ENCODE measurements at places on chromosomes 2 and 18.

- no peak for DNase-seq
These were observed 252.8 kb downstream of the LRP1B start for GRCh38 chr2:141878016-141878415.

DNA sequence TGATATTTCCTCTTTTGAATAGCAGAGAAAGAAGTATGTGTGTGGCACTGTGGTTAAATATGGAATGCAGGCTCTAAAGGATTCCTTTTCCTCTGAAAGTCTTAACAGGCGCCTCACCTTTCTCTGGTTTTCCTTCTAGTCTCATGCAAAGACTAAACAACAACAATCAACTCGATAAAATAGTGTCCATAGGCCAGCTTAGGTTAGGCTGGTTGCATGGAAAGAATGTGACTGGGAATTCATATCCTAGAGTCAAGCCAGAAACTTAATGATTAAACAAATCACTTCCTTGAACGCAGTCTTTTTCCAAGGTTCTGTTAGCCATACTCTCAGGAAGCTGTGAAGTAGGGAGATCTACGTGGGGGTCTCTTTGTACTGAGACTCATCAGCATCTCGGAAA is 800.8 kb upstream of the ID2 start:
- no peak for DNase-seq

- no peak for DNase-seq
These were observed 233.9 kb upstream of the FOSL2 start for GRCh38 chr2:28158791-28159190.

DNA sequence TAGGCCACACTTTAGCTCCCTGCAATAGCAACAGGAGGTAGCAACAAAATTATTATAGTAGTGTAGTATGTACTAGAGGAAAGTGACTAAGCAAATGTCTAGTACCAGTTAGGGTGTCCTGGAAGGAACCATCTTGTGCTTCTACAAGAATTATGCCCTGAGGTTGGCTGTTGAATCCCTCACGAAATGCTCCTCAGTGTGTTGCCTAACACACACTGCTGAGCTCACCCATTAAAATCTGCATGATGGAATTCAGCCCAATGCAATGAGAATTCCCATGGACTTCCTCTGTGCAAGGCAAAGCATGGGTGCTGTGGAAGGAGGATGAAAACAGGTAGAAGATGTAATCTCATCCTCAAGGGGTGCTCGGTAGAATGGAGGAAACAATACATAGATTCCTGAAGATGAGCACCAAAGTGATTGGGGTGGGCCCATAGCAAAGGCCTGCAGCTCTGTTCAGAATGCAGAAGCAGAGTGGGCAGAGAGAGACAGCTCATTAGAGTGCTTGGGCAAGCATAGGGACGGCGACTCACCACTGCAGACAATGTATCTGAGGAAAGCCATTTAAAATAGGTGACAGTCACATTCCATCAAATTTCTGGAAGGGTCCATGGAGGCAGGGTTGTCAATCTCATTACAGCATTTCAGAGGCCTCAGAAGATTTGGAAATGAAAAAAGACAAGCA is 1.2 kb upstream of the UGT1A7 start:
- no peak for DNase-seq

- no peak for DNase-seq
These were observed 505.4 kb downstream of the CPS1 start for GRCh38 chr2:211061612-211062296.

DNA sequence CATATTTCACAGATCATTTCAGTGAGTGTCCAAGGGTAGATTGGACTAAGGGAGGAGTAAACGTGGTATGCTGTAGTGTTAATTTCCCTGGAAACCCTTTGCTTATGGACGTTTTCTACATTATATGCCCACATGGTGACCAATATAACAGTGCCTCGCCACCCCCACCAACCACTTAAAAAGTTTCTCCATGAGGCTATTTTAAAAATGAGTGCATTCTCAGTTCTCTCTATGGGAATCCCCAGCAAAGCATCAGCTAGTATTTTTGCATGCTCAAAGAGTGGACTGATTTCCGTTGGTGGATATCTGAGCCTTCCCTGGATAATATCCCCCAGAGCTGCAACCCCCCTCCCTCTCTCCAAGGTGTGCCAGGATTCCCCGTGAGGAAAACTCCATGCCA is 73.2 kb downstream of the TGFA start:
- DNase-seq: no peak

DNA sequence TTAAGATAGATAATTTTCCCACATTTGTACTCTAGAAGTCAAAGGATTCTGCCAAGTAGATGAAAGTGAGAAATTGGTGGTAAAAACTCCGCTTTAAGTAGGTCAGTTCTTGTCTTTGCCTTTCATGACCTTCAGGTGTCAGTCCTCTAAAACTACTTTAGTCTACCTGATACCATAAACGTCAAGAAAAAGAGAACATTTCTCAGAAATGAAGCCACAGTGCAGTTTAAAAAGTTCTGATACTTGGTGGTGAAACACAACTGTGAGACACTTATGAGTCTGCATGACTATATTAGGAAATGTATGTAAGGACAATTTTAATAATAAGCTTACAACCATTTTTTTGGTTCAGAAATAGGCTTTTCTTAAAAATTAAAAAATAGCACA is 583.3 kb downstream of the SATB2 start:
- DNase-seq: no peak

GRCh38 chr2:124874219-124874618 is 849.1 kb downstream of the CNTNAP5 start:
- DNase-seq: no peak

- DNase-seq: no peak
These were observed 12.2 kb downstream of the LONRF2 start for GRCh38 chr2:100309973-100310719.

DNA sequence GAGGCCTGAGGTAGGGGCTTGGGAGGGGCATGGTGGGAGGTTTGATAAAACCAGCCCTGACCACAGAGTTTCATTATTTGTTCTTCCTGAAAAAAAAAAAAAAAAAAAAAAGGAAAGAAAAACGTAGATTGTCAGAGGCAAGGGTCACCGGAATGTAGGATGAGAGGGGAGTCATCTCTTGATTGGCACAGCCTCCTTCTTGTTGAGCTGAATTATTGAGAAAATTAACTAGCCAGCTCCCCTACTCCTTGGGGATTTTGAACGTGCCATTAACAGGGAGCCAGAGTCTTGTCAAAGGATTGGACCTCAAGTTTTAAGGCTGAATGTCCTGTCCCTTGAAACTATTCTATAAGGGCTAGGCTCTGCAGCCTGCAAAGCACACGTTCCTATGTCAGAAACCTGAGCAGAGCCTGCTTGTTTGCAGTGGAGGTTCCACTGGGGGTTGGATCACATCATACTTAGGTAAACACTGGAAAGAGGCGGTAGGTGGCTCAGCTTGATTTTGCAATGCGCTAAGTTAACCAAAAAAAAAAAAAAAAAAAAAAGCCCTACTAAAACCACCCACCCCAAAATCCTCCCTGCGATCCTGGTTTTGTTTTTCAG is 2.3 kb downstream of the INHBB start:
- DNase-seq: no peak

GRCh38 chr2:70962211-70962884 is 16.1 kb upstream of the ANKRD53 start:
- DNase-seq: no peak

DNA sequence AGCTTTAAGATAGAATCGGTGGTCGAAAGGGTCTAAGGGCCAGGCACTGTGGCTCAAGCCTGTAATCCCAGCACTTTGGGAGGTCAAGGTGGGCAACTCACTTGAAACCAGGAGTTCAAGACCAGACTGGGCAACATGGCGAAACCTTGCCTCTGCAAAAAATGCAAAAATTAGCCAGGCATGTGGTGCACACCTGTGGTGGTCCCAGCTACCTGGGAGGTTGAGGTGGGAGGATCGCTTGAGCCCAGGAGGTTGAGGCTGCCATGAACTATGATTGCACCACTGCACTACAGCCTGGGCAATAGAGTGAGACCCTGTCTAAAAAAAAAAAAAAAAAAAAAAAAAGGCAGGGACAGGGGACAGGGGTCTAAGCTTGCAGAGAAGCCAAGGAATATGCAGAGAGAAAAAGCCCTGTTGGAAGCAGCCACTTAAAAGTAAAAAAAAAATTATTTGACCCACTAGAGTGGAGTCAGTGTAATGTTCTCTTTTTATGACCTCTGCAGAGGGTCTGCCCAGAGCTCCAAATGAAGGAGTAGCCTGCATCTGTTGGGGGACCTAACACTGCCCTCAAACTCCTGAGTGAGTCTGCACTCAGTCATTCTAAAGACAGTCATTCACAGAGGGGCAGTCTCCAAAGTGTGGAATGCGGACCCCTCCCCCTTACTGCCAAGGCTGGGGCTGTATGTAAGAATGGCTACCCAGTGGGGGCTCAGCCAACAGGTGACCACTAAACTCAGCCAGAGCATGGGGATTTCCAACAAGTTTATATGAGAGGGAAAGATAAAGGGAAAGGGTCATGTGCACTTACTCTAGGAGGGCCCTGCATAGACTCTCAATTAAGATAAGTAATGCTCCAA is 118.5 kb upstream of the CDCA7 start:
- no peak for DNase-seq

GRCh38 chr2:46854260-46854659 is 61.3 kb downstream of the MCFD2 start:
- DNase-seq: no peak

DNA sequence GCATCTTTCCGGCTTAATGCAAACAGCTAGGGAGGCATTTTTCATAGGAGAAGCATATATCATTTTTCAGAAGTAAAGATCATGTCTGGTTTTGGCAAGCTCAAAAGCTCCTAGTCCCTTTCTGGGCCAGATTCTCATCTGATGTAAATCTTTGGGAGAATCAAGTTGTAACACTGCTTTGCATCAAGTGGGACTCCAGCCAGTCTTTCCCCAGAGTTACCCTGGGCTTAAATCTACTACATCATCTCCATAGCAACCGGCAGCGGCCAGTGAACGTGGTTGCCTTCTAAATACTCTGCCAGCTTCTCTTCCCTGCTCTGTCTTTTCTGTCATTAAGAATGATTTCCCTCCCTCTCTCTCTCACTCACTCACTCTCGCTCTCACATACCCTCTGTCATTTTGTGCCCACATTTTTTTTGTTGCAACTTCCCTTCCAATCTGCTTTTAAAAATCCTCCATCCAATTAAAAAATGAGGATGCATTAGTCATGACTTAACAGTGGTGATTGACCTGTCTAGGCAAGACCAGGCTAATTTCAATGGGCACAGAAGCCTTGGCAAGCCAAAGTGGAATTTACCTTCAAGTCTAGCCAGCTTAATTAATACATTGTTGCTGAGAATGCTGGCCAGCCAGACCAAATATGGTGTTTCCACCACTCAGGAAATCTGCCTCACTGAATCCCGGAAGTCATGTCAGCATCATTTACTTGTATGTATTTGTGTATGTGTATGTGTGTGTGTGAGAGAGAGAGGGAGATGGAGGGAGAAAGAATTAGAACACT is 93.0 kb downstream of the NRP2 start:
- DNase-seq: no peak

DNA sequence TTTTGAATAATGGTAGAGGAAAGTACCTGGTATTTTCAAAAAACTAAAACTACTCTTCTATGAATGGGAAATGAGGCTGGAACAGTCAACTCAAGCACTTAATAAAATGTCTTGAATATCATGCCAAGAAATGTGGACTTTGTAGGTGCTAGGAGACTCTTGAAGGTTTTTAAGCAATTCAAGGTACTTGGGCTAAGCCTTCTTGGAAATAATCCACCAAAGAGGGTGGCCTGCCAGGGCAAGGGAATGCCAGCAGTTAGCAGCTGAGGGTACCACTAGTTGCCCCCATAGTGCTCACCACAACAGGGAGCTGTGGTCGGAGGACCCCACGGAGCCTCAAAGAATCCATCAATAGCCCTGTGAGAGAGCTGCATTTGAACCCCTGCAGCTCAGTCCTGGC is 14.6 kb upstream of the ACYP2 start:
- no peak for DNase-seq

DNA sequence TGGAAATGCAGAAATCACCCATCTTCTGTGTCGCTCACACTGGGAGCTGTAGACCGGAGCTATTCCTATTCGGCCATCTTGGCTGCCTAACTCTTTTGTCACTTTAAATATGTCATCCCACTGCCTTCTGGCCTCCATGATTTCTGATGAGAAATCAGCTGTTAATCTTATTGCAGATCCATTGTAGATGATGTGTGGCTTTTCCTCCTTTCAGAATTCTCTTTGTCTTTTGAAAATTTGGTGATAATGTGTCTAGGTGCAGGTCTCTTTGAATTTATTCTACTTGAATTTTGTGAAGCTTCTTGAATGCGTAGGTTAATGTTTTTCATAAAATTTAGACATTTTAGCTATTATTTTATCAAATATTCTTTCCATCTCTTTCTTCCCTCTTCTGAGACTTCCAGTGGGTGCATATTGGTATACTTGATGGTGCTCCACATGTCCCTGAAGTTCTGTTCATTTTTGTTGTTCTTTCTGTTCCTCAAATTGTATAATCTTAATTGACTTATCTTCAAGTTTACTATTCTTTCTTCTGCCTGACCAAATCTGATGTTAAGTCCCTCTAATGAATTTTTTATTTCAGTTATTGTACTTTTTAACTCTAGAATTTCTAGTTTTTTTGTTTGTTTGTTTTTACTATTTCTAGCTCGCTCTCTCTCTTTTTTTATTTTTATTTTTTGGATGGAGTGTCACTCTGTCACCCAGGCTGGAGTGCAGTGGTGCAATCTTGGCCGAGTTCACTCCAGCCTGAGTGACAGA is 90.8 kb upstream of the DLX2 start:
- DNase-seq: no peak

GRCh38 chr2:227996366-227996765 is 124.9 kb downstream of the DAW1 start:
- no peak for DNase-seq

DNA sequence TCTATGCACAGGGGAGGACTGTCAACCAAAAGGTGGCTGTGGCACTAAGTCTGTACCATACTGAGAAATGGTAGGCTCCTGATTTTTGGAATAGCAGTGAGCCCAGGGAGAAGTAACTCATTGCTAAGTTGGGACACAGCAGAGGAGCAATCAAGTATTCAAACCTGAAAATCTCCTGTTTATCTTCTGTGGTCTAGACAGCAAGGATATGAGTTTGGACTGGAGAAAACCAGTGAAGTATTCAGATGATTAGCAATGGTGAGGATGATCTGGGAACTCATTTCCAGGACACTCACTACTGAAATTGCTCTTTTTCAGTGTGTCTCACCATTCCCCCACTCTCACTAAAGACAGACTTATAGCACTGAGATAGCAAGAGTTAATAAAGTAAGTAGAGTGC is 112.0 kb downstream of the GULP1 start:
- no peak for DNase-seq

DNA sequence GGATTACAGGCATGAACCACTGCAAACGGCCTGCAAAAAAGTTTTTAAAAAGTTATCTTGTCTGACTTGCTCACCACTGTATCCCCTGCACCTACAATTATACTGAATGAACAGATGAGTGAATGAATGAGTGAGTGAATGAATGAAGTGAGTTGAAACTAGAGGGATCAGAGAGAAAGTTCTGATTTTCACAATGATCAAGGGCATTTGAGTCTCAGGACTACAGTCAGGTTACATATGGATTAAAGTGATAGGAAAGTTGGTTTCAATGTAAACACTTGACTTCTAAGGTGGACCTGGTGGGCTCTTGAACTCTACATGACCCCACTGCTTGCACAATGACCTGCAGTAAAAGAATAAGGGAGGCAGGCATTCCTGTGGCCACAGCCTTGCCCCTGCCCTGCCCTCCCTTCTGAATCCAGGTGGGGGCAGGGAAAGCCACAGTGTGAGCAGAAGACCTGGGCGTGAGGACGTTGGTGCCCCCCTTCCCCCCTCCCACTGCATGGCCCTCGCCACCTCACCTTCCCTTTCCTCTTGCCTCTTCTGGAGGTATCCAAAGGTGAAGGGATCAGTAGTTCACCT is 10.7 kb downstream of the C2orf80 start:
- no peak for DNase-seq

GRCh38 chr2:205730701-205731582 is 48.6 kb downstream of the NRP2 start:
- no peak for DNase-seq

All from RKO (cell line).